ENCODE measurements at places on chromosomes 2 and 18. TPM values are rescaled to one million over a fixed set of nuclear protein-coding genes. Genes with fewer than 3 reads are reported as not detected.

The R3HDM1 gene
- 40.6 TPM for total RNA-seq

DNA sequence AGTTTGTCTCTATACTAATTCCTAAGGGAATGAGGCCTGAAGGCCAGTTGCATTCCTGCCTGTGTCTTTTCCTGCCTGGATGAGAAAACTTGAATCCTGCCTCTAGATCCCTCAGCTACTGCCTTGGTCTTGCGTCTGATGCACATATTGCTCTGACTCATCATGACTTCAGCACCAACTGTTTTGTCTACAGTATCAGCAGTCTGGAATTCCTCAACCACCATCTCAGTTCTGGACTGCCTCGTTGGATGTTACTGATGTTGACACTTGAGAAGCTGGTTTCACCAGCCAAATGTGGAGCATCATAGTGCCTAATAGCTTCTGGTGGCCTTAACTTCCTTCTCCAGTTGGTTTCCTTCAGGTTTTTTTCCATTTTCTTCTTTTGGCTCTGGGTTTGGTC lies 211.0 kb downstream of the CTNNA2 start:
- no peak for DNase-seq

DNA sequence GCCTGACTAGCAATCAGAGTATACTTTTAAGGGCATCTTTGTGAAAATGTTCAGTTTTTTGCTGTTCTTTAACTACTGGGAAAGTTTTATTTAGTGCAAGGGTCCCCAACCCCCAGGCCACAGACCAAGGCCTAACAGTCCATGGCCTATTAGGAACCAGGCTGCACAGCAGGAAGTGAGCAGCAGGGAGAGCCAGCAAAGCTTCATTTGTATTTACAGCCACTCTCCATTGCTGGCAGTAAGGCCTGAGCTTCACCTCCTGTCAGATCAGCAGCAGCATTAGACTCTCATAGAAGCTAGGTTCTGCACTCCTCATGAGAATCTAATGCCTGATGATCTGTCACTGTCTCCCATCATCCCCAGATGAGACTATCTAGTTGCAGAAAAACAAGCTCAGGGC lies 17.1 kb upstream of the NR4A2 start:
- DNase-seq: no peak

DNA sequence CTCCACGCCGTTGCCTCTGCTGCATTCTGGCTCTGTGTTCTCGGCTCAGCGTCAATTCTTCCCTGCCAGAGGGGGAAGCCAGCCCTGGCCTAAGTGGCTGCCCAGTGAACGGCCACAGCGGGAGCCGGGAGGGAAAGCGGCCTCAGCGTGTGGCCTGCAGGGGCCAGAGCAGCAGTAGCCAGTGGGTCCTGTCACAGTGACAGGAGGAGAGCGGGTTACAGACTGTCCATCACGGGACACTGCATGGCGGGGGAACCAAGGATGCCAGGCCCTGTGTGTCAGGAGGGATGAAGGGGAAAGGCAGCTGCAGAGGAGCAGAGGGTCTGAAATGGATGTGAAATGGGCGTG lies 39.7 kb downstream of the PDIA6 start:
- DNase-seq: no peak

- DNase-seq: no peak
Observed at GRCh38 chr18:7206217-7206616, 24.7 kb upstream of the LRRC30 start.

DNA sequence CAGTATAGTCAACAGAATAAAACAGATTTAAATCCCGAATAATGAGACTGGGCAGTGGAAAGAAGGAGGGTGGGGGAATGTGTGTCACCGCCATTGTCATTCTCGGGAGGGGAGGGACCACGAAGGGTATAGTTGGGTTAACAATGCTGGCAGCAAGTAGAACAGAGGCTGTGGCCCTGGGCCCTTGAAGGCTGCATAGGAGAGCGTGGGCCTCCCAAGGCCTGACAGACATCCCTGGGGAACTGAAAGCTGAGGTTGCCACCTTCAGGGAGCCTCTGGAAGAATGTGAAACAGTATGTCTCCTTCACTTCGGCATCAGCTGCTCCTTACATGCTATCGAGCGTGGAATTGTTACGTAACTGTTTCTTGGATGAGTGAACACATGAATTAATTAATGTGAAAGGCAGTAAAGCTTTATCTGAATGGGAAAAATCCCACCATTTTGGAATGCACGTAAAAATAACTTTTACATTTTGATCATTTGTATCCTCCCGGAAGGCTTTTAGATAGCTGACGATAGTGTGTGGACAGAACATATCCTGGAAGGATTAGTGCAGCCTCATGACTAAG lies 92.8 kb upstream of the TTC39C start:
- DNase-seq: no peak

The GNLY gene
- total RNA-seq: 599 TPM

DNA sequence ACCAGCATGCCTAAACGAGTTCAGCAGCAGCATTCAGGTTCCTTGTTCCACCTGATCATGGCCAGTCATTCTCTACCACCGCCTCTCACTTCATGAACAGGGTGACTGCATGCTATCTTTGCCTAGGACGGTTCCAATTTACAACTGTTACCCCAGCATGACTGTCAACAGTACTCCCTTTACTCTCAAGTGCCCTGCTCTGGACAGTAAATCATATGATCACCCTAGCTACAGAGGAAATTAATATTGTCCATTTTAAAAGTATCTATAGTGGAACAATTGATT lies 25.7 kb downstream of the MGAT4A start:
- DNase-seq: no peak

The LYG2 gene
- total RNA-seq: not detected

The MRO gene
- not detected for total RNA-seq

DNA sequence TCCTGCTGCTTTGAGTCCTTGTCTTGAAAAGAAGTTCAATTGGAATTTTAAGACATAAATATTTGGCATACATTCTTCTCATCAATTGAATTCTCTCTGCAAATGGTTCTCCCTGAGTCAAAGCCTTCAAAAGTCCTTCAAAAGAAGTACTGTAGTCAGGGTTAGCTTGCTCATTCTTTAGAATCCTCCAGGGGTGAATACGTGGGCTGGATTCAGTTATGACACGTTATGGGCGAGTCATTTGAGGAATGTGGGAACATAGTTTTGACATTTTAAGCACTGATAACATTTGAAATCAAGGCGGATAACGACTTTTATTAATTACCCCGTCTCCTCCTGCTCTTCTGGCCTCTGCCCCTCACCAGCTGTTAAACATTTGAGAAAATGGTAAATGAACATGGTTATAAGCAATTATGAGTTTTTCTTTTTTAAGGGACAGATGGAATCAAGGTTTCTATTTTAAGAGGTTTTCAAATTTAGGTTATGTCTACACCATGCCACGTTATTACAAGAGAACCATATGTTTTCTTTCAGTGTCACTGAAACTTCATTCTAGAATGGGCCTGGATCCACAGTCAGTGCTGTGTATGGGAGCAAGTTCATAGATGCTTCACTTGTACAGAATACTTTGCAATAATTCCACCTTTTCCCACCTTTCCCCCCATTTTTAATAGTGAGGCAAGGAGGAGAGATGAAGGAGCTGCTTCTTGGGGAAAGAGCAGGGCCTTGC lies 273.1 kb downstream of the TSN start:
- no peak for DNase-seq

DNA sequence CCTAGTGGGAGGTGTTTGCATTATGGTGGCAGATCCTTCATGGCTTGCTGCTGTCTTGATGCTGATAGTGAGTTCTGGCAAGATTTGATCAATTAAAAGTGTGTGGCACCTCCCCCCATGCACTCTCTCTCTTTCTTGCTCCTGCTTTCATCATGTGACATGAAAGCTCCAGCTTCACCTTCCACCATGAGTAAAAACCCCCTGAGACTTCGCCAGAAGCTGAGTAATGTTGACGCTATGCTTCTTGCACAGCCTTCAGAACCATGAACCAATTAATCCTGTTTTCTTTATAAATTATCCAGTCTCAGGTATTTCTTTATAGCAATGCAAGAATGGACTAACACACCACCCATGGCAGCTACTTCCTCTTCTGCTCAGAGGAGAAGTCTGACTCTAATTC lies 2181.4 kb upstream of the PIK3C3 start:
- DNase-seq: no peak

GRCh38 chr18:2847317-2848246 lies 776 bp downstream of the EMILIN2 start:
- peak; percentile 76 for DNase-seq

The SCYGR4 gene
- not detected for total RNA-seq

GRCh38 chr2:5392658-5393057 lies 299.5 kb upstream of the SOX11 start:
- DNase-seq: no peak

- no peak for DNase-seq
Observed at GRCh38 chr2:170703776-170704476, 11.2 kb upstream of the SP5 start.

DNA sequence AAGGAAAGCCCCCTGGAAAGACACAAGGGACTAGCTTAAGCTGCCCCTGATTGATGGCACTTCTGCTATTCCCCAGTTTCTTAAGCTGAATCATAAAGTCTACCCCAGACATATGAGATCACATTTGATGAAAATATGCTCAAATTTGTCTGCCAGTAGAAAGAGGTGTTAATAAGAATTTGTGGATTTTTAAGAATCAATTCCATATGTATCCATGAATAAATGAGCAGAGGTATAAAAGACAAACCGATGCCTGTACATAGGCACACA lies 119.9 kb downstream of the CCBE1 start:
- no peak for DNase-seq

The PDE11A gene
- total RNA-seq: not detected

GRCh38 chr2:179265082-179265510 lies 464 bp upstream of the SESTD1 start:
- no peak for DNase-seq

Measured in natural killer cell treated with Interleukin-12 subunit alpha and Interleukin-12 subunit beta and Interleukin-15 and Interleukin-18, amount 100 ng/mL, for 72 hours (primary cell).